Stimulated activated CD8-positive, alpha-beta memory T cell treated with anti-CD3 and anti-CD28 coated beads, Interleukin-4, amount 100 ng/mL, for 1 hour (primary cell): ENCODE measurements at places on chromosomes 12 and 14.
A peak's percentile ranks its signal among the peaks of the same experiment; 100 is the strongest.

GRCh38 chr12:93128332-93128707 lies 199.2 kb upstream of the EEA1 start:
- DNase-seq, result no peak

DNA sequence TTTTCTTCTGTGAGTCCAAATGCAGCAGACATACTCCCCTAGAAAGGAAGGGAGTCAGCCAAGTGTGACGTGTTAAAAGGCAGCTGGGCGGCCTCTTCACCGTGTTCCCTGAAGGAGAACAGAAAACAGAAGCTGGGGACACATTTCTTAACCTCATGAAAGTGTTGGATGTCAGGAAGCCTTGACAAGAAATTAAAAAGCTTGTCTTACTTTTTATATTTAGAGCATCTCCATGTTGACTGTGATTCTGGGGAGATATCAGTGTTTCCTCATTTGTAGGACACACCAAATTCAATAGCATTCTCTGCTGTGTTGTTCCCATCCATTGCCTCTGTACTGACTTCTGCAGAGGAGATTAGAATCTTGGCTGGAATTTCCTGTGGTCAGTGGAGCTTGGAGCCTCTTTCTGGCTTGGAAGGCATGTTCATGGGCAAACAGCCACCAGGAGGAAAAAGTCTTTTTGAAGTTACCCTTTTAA lies 93.7 kb downstream of the RMST start:
- DNase-seq, result no peak

- DNase-seq, result no peak
Observed at GRCh38 chr14:97838986-97839385, 1041.8 kb downstream of the VRK1 start.

GRCh38 chr12:17588968-17589367 lies 501.0 kb downstream of the RERGL start:
- no peak for DNase-seq

DNA sequence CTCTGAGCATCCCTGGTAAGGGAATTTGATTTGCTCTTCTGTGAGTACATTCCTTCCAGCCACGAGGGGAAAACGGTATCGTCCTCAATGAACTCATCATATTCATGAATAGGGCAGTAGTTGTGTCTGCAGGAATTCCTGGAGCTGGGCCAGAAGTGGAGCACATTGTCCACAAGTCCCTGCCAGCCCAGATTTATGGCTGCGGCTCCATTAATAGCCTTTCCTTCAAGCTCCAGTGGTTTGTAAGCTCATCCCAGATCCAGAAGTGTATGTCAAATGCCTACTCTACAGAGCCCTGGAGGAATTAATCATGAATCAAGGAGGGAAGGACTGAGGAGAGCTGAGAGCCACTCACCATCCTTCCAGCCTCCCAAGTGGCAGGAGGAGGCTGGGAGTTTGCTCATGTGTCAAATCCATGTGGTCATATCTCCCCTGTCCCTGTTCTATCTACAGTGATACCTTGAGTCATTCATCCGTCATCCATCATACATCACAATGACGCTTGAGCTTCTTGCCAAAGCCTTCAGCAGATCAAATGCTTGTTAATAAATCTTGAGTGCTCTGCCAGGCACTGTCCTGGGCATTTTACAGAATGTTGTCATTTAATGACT lies 65.5 kb downstream of the SVOP start:
- no peak for DNase-seq

DNA sequence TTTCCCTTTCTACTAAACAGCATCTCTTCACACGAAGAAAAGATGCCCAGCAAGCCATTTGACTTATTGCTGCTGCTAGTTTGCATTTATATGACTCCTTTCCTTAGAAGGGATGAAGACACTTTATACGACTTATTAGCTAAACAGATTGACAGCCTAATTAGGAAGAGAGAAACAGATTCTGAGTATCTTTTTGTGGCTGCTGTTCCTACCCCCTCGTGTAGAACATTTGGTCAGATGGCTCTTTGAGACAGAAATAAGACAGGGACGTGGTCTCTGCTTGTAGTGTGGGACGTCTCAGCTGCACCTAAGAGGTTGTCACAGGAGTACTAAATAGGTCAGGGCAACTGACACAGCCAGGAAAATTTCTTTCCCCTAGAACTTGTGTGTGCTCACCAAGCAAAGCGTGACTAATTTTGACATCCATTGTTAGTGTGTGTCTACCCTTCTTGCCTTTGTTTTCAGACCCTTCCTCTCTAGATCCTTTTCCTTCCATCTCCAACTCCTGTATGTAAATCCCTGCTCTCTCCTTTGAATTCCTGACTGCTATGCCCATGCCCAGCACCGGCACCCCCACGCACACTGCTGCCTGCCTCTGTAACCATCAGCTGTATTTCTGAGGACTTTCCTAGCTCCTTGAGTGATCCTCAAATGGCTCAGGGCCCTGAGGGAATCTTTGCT lies 83.2 kb downstream of the DAD1 start:
- peak; percentile 15 for DNase-seq

- DNase-seq, result no peak
Observed at GRCh38 chr14:64549791-64550620, at the start of gene PPP1R36. Gene PPP1R36, plus strand, starts transcription at chr14:64549961. Its CDS starts 37 bp downstream, at chr14:64549998.

DNA sequence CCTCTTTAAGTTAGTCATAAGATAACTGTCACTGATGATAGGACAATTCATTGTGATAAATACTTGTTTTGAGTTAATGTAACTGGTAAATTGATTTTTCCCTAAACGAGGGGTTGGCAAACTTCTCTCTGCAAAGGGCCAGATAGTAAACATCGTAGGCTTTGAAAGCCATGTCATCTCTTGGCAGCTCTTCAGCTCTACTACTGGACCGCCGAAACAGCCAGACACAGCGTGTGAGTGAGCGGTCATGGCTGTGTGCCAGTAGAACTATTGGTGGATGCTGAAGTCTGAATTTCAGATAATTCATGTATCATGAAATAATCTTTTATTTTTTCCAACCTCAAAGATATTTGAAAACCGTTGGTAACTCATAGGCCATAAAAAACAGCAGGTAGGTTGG lies 9.9 kb downstream of the PIWIL1 start:
- no peak for DNase-seq

DNA sequence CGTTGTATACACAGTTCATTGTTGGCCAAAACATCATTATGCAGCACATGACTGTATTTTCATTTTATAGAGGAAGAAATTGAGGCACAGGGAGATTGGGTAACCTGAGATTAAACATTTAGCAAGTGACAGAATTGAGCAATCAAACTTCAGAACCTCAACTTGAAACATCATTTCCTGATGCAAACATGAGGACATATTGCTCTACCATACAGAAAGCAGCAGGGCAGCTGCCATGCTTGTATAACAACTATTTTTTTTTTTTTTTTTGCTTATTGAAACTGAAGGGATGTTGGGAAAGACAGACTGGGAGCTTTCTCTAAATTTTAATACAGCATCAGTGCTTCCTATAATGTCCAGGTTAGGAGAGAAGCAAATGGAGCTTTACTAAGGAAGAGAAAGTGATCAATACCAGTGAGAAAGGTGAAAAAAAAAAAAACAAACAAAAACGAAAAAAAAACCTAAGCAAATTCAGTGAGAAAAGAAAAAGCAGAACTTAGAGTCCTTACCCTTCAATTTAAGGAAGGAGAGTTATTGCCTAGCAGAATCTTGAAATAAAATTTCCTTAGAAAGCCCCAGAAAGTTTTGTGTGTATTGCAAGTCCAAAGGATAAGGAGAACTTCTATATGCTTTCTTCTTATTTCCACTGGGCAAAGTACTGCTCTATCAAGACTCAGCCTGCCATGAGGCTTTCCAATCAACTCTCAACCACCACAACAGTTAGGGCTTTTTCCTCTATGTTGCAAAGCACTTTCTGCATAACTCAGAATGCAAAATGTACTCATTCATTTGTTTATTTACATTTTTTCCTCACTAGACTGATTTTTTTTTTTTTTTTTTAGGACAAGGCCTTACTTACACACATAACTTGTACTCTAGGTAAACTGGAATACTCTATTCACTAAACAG lies 21.6 kb downstream of the BTG1 start:
- DNase-seq, result no peak

DNA sequence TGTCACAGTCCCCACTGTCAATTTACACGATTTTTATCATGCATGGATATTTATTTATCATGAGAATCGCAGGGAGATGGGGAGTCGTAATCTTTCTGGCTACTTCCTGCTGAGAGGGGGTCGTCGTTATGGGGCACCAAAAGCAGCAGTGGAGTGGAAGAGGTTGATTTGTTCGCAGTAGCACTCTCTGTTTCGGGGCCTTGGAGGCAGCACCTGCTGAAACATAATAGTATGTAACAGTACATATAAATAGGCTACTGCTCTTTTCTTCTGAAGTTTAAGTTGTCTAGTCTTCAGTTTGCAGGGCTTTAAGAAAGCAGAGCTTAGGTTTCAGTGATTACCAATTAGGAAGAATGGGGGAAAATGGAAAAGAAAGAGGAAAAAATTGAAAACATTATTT lies 3.8 kb downstream of the SOAT2 start:
- no peak for DNase-seq

- DNase-seq, result no peak
Observed at GRCh38 chr12:75062691-75063090, 146.9 kb downstream of the KCNC2 start.

DNA sequence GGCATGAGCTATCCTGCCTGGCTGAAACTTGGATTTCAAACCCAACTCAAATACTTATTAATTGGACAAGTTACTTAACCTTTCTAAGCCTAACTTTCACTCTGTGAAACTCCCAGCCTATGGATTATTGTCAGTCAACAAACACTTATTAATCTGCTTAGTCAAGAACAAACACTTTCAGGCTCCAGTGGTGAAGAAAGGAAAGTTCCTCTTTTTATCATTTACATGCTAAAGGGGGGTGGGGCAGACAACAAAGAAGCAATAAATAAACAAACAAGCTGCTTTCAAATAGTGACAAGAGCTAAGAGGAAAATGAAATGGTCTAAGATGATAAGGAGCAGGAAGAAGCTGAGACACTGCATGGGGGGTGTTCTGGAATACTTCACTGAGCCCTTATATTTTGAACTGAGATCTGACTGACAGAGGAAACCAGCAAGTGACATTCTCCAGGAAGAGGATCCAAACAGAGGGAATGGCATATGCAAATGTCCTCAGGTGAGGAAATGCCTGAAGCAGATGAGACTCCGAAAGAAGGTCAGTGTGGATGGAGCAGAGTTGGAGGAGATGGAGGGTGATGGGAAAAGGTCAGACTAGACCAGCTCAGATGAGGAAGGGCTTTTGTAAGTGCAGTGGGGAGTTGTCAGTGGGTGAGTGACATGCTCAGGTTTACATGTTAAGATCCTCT lies 259.6 kb downstream of the ITPR2 start:
- DNase-seq, result no peak

DNA sequence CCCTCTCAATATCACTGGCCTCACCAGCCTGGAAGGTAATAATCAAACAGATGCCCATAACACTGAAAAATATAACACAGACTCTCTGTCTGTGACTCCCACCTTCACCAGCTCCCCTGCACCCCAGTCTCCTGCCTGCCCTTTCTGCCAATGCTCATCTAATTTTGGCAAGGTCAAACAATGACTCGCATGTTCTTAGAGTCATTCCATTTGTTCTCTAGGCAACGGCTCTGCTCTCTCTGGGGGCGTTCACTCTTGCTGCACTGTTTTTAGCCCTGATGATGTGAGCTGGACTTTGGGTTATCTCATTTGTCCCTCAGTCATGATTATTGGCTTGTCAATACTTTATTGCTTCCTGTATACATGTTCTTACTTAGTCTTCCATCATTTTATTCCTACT lies 691.8 kb downstream of the FLRT2 start:
- DNase-seq, result no peak

- DNase-seq, result no peak
Observed at GRCh38 chr14:55451398-55451797, 11.0 kb upstream of the TBPL2 start.

- no peak for DNase-seq
Observed at GRCh38 chr14:102496331-102496691, 13.3 kb downstream of the ANKRD9 start.

DNA sequence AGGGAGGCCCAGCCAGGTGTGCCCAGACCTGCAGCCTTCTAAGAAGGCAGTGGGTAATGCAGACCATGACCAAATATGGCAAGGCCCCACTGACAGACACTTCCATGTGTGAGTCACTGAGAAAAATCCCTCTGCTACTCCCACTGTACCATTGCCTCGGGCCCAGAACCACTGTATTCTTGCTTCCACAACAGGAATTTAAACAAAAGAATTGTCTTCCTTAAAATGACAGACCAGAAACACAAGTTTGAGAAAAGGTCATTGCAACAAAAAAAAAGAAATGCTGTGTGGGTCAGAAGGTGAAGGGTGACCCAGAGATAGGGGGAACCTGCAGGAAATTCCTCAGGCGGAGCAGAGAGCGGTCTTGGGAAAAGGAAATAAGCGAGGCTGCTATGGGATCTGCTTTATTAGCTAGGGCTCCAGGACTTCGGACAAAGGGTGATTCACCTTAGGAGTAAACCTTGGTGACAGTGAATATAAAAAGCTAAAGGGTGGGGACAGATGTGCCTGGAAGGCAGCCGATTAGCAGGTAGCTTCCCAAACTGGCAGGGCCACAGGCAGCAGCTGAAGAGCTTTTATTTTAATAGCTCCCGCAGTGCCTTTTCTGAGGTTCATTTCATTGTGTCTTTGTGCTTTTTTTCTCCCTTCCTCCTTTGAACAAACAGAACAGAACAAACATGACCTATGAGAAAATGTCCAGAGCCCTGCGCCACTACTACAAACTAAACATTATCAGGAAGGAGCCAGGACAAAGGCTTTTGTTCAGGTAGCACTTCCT lies 185.3 kb upstream of the BCL2L14 start:
- no peak for DNase-seq

DNA sequence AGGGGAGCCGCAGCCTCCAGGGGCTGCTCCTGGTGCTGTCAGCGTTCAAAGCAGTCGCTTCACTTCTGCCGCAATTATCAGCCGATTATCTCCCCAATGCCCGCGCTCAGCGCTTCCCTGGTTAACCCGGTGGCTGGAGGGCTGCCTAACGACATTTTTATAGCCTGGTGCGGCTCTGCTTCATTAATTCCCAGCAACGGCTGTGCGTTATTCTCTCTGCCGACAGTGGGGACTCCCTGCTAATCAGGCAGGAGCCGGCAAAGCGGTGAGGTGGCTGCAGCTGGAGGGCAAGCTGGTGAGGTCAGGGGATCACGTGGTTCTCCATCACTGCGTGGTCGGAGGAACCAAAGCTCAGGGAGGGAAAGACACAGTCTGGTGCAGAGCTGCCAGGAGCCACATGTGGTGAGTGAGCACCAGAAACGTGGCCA lies 62.9 kb downstream of the GLRX5 start:
- no peak for DNase-seq
